HS-5 (cell line): ENCODE measurements at places on chromosomes 13 and 19.

- no peak for DNase-seq
Observed at GRCh38 chr13:80214050-80214449, 126.9 kb downstream of the SPRY2 start.

GRCh38 chr13:47903836-47904235, 97.2 kb downstream of the SUCLA2 start:
- peak; percentile 28 for DNase-seq

- no peak for DNase-seq
Observed at GRCh38 chr13:52371736-52372247, 34.2 kb downstream of the THSD1 start.

DNA sequence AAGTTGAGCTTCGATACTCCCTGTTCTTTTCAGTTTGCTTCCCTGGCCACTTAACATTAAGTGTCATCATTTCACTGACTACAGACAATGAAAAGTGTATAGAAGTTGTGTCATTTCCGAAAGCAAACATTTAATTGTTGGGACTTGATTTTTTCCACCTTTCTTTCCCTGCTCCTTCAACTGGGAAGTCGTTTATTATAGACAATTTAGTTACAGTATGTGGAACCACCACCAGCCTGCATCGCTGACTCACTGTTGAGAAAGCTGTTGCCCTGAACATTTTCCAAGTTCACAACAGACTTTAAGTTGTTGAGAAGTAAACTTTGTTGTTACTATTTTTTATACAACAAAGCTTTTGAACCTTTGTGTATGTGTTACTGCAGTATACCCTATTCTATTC, 788.4 kb upstream of the PRR20A start:
- no peak for DNase-seq

DNA sequence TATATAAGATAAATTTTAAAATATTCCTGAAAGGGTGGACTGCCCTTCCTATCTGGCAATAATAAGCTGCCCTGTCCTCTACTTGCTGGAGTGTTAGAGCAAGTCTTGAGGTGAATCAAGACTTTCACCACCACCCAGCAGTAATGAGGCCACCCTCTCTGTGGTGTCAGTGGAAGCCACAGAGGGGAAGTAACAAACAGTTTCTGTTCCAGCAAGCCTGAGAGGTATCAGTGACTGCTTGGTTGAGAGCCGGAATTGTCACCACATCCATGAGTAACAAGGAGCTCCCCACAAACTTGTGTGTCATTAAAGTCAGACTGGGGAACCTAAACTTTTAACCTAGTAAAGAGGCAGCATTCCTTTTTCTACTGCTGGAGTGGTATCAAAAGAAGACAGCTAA, 532.7 kb upstream of the SPRY2 start:
- no peak for DNase-seq

DNA sequence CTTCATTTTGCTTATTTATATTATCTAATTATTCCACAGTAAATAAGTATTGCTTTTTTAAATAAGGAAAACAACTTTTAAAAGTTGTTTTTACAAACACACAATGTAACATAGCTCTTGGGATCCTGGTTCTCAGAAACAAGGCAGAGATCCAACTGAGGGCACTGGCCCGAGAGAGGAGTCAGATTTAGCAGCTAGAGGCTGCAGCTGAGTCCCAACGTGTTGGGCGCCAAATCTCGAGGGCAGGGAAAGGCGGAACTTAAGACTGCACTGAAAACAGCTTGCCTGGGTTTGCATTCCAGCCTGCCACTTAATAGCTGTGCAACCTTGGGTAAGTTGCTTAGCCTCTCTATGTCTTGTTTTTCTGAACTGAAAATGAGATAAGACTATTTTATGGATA, 16.4 kb upstream of the WASF3 start:
- no peak for DNase-seq

DNA sequence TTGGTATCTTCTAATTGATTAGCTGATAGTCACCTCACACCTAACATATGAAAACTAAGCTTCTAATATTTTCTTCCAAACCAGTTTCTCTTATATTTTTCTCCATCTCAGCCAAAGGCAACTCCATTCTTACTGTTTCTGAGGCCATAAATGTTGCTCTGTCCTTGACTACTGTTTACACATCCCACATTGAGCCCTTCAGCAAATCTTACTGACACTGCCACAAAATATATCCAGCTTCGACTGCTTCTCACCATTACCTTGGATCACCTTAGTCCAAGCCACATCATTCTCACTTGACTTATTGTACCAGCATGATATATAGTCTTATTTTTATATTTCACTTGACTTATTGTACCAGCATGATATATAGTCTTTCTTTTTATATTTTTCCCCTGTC, 121.6 kb downstream of the MAB21L1 start:
- no peak for DNase-seq

DNA sequence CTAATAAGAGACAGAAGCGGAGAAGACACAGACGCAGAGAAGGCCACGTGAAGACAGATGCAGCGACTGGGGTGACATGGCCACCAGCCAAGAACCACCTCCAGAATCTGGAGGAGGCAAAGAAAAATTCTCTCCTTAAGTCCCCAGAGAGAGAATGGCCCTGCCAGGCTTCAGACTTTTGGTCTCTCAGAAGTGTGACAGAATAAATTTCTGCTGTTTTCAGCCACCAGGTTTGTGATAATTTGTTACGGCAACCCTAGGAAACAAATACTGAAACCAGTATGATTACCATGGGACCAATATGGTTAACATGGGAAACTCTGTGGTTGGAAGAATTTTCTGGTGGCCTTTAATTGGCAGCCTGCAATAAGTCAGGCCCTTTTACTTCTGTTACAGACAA, 63.9 kb upstream of the DOCK9 start:
- DNase-seq: no peak

DNA sequence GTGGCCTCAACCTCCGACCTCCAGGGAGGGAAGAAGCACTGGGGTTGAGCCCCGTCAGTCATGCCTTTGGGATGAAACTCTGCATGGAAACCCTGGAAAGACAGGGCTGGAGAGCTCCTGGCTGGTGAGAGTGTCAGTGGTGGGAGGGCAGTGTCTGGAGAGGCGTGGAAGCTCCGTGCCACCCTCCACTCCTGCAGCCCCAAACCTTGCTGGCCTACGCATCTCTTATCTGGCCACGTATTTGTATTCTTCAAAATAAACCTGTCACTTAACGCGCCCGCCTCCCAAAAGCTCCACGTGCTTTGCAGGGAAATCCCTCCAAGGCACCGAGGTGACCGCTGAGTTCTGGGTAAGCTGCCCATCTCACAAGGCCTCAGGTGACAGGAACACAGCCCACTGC, 84.3 kb downstream of the TEX29 start:
- no peak for DNase-seq

GRCh38 chr13:104993708-104994107, 1541.8 kb downstream of the EFNB2 start:
- DNase-seq: no peak

GRCh38 chr19:53157626-53158025, 1.2 kb downstream of the ZNF347 start:
- no peak for DNase-seq

DNA sequence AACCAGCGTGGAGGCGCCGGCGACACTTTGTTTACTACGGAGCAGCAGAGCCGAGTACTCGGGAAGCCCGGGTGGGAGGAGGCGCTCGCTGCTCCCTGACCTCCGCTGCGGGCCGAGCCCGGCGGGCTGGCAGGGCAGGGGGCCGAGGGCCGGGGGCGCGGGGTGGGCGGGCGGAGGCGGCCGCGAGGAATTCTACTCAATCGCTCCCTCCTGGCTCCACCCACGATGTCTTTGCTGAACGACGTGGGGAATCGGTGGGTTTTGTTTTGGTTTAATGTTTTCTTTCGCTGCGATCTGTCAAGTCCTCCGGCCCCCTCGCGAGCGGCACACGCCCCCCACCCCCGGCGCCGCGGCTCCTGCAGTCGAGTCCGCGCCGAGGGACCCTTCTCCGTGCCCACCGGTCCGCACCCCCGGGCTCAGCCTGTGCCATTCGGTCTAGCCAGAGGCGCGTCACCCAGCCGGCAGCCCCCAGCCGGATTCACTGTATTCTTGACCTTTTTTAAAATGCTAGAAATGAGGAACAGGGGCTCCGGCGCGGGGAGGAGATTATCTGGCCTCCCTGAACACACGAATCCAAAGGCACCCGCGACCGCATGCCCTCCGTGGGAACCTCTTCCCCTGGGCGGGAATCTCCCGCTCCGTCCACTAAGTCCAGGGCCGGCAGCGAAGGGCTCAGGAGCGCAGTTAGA, 636 bp upstream of the FOXO1 start:
- no peak for DNase-seq
